ENCODE measurements at places on chromosomes 7 and 10.
A peak's percentile ranks its signal among the peaks of the same experiment; 100 is the strongest.

- no peak for DNase-seq
Observed at GRCh38 chr7:85392326-85392725, 205.5 kb upstream of the SEMA3D start.

- DNase-seq: no peak
Observed at GRCh38 chr10:73893426-73893825, 17.5 kb upstream of the PLAU start.

DNA sequence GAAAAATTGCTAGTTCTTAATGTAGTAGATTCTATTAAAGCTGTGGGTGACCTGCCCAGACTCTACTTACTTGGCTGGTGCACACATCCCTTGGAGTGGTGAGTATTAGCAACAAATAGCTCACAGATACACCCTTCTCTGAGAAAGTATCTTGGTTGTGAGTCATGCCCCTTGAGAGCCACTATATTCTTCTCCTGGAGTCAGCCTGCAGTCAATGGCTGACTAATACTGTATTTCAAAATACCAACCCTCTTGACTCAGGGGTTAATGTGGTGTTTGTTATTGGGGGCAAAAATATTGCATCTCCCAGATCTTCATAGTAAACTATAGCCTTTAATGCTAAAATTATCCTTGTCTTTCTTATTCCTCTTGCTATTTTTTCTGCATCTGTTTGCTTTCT is 354.9 kb downstream of the BMPER start:
- DNase-seq: no peak

GRCh38 chr7:4800926-4801838 is 25.8 kb downstream of the AP5Z1 start:
- DNase-seq: no peak

- DNase-seq: no peak
Observed at GRCh38 chr7:80666376-80666775, 27.9 kb downstream of the CD36 start.

- DNase-seq: no peak
Observed at GRCh38 chr10:2968401-2969058, 98.8 kb upstream of the PFKP start.

DNA sequence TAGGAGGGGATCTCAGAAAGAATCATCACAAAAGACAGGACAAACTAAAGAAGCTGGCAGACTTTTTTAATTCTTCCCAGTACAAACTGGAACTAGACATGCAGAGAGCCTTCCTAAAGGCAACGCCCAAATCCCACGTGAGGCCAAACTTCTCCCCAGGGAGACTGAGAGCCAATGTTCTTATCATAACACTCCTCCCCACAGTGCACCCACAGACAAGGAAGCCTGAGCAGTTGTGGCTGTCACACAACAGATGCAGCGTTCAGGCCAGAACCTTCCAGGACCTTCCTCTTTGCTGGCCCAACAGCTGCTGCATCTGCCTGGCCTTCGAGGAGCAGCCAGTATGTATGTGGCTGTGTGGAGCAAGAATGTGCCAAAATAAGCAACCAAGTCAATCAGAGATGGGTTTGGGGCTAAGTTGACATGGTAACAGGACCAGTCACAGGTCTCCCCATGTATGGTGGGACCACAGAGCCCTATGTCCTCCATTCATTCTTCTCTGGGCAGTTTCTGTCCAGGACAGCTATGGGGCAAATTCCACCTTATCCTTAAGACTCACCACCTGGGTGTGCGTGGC is 34.9 kb downstream of the SRPK2 start:
- DNase-seq: no peak

- DNase-seq: no peak
Observed at GRCh38 chr7:49778731-49779270, 5.4 kb downstream of the VWC2 start.

- no peak for DNase-seq
Observed at GRCh38 chr7:68697796-68698280, 900.4 kb upstream of the AUTS2 start.

DNA sequence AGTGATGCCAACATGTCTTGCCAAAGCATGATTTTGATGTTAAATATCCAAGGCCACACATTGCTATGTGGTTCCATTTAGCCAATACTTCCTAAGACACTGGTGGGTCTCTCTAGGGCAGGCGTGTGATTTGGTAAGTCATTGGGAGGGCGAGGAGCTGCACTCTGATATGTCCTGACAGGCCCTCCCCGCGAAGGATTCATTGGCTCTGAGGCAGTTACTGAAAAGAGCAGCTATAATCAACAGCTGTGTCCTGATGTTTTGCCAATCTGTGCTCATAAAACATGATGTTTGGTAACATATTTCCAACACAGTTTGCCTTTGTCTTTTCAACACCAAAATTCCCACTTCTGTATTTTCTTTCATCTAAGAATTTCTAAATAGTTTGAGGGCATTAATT is 646.7 kb downstream of the PARD3 start:
- DNase-seq: no peak

DNA sequence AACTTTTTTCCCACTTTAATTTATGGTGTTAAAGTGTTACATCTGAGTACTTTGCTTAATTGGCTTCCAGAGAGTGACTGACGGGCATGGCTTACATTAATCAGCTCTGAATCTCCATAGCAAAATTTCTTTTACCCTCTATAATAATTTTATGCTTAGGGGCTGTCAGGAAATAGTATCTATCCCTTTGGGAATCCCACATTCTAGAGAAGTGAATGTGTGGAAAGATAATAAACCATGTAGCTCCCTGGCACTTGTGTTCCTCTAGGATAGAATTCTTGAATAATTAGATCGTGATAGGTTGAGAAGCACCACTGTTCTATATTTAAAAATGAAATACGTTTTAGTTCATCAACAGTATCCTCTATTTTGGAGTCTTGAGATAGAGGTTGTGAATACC is 89.6 kb downstream of the DNAJB9 start:
- no peak for DNase-seq

GRCh38 chr10:15227611-15228372 is 59.3 kb upstream of the NMT2 start:
- DNase-seq: no peak

- no peak for DNase-seq
Observed at GRCh38 chr7:134695321-134695860, 48.7 kb downstream of the BPGM start.

GRCh38 chr10:60569681-60570080 is 180.0 kb upstream of the ANK3 start:
- no peak for DNase-seq

DNA sequence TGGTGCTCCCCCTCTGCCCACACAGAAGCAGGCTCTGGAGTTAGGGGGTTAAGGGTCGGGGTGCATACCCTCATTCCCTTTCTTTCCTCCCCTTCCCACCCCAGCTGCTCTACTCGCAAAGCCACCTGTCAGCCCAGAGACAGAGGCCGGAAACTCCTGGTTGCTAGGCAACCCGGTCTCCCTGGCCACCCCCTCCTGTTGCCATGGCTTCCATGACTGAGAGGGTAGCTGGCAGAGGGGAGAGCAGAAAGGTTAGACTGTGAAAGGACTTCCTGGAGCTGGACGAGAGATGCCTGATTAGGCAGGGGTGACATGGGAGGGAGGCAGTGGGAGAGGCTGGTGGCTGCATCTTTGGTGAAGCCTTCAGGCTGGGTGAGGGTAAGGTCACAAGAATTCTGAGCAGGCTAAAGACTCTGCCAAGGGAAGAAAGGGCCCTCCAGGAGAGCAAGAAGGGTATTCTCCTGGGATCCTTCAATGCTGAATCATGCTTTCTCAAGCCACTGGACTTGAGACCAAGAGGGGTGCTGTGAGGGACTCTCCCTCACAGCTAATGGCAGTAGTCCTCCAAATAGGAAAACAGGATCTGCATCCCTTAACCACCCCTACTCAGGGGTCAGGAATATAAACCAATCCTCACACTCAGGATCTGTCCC is 5.4 kb downstream of the PSD start:
- DNase-seq: no peak

GRCh38 chr7:6607651-6608051 is 7.8 kb upstream of the ZNF853 start:
- DNase-seq: no peak

DNA sequence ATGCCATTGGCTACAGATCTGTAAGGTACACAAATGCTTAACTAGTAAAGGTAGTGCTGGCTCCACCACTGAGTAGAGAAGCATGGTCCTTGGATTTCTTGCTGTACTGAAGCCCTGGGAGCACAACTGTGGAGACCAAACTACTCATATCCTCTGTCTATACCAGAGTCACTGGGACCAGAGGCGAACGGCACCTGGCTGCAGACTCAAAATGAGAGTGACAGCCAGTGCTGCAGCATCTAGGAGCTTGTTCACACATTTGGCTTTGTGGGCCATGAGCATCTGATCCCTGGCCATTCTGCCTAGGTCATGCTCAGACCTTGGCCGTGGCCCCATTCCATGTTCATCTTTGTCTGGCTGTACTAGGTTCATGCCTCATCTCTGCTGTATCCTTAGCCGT is 31.9 kb downstream of the LRRC18 start:
- DNase-seq: no peak

- peak; percentile 15 for DNase-seq
Observed at GRCh38 chr7:108497082-108497725, 28.7 kb downstream of the PNPLA8 start.

DNA sequence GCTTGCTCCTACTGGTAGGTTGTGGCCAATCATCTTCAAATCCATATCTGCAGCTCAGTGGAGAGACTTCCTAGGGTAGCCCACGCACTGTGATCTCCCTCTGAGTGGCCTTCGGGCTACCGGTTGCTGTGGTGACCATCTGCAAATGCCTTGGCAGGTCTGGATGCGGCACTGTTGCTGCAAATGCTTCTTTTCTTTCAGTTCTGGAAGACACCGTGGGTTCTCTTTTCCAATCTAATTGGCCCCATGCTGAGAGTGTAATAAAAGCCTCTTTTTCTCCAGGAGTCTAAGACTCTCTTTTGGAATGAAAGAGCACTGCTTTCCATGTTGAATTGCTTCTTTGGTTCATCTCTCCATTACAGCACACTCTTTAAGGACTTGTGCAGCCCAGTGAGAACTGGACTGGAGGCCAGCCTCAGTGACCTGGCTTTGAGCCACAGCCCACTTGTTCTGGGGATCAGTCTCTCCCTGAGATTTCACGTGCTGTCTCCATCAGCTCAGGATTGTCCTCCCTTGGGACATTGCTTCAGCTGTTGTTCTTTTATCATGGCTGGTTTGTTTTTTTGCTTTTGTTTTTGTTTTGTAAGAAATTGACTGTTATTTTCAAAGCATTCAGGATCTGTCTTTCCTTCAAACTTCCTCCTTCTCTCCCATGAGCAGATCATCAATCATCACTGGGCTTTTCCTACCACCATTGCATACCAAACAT is 286.6 kb downstream of the BMPER start:
- no peak for DNase-seq

DNA sequence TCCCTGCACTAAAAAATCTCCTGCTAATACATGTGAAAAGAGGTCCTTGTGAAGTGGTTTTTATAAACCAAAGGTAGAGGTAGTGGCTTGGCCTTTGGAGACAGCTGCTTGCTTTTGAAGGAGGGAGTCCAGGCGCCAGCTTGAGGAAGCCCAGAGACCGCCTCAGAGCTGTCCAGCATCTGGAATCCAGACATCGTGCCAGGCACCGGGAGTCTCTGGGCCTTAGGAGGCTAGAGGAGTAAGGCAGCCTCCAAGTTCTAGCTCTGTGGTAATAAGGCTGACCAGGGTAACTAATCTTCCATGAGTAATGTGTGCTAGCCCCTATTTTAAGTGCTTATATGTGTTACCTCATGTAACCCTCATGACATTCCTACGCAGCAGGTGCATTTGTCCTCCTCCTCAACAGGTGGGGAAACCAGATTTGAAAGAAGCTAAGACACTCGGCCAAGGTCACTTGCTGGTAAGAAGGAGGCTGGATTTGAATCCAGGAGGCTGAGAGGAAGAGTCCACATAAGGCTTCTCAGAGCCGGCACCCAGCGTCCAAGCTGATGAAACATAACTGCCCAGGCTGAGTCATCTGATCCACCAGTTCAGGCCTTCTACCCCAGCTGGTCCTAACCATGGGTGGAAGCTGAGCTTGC is 26.1 kb downstream of the PRLHR start:
- no peak for DNase-seq

DNA sequence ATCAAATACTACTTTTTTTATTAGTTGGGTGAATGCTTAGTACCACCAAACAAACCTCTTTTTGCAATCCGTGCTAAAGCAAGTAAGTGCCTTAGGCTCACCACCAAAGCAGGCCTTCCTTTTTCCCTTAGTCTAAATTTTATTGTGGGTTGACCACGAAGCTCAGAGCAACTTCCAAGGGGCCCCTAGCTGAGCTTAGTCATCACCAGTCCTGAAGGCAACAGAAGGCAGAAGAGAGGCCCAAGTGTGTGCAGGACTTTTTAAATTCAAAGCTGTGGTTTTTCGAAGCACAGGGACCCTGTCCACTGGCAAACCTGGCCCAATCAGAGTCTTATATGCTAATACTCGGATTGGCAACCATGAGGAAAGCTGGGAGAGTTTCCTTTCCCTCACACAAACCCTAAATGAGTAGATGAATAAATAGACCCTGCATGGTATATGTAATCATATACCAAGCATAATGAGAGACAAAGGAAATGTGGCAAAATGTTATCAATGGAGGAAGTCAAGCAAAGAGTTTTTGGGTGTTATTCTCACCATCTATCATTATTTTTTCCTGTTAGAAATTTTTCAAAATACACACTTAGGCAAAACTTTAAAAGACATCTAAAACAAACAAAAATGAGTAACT is 453.2 kb upstream of the GALNT17 start:
- no peak for DNase-seq

GRCh38 chr7:34138483-34138882 is 233.1 kb downstream of the BMPER start:
- no peak for DNase-seq

- DNase-seq: no peak
Observed at GRCh38 chr7:52944921-52945320, 90.5 kb upstream of the POM121L12 start.

DNA sequence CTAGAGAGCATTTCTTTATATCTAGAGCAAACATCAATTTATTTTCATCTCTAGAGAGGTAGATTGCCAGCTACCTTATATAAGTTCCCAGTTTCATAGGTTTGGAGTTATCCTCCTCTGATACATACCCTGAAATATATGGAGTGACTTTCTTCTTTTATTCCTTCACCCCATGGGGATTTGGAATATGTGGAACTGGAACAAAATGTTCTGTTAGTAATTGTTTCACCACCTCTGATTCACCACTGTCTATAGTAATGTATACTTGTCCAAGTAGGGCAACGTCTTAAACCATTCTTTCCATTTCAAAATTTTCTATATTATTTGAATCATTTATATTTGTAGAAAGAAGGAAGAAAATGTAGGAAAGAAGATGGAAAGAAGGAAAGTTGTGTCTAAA is 511.2 kb upstream of the KCND2 start:
- DNase-seq: no peak

- DNase-seq: no peak
Observed at GRCh38 chr7:123494193-123494796, 40.1 kb downstream of the IQUB start.

DNA sequence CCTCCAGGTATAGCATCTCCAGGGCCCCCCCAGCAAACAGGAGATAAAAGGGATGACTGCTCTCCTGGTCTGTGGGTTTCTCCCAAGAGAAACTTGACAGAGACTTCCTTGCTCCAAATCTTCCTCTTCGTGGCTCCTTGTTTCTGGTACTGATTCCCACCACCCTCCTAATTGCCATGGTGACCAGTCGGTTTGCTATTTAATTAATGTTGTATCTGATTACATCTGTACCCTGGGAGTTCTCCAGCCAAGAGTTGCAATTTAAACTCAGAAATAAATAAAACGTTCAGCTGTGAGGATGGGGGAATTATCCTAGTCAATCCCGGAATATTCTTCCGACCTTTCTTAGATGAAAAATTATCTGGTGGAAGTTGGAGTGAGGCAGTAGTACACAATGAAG is 264.7 kb downstream of the PAXIP1 start:
- no peak for DNase-seq

GRCh38 chr7:128718967-128719642 is 20.1 kb upstream of the CALU start:
- DNase-seq: no peak

GRCh38 chr10:103244666-103245271 is 918 bp upstream of the RPEL1 start:
- peak; percentile 64 for DNase-seq
